Pancreas (tissue), 10 donors: ENCODE measurements at places on chromosomes 2 and 18. TPM values are rescaled to one million over a fixed set of nuclear protein-coding genes. Genes with fewer than 3 reads are reported as not detected.

The RNU2-63P gene
- not detected for total RNA-seq

The SERPINB2 gene
- total RNA-seq, result 0.40 TPM

The GAL3ST2 gene
- total RNA-seq, result not detected

The VWA3B gene
- total RNA-seq, result not detected

The TCF23 gene
- 0.03 TPM for total RNA-seq

The PTPRM gene
- 15.8 TPM for total RNA-seq

The TRABD2A gene
- 0.59 TPM for total RNA-seq

The SLC66A3 gene
- total RNA-seq, result 17.3 TPM

The HOXD12 gene
- not detected for total RNA-seq

The C2orf66 gene
- total RNA-seq, result 0.09 TPM
